Stimulated activated naive CD4-positive, alpha-beta T cell treated with Interleukin-2 at 50 U/mL for 16 hours (primary cell): ENCODE measurements at places on chromosomes 7 and 10.

DNA sequence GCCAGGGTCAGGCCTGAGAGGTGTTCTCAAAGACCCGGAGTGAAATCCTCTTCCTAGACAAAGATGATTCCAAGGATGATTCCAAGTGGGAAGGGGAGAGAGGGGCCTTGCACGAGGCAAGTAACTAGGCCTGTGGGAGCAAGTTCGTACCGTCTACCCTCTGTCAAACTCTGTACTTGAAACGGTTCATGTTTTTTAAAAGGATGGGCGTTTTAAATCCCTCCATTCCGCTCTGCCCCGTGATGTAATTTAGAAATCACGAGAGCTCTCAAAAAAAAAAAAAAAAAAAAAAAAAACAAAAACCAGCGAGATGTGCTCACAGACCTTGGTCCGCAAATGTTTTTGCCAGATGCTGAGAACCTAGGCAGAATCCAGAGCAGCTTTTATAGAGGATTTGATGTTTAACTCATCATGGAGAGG, 114.7 kb upstream of the CARD11 start:
- DNase-seq, result no peak

DNA sequence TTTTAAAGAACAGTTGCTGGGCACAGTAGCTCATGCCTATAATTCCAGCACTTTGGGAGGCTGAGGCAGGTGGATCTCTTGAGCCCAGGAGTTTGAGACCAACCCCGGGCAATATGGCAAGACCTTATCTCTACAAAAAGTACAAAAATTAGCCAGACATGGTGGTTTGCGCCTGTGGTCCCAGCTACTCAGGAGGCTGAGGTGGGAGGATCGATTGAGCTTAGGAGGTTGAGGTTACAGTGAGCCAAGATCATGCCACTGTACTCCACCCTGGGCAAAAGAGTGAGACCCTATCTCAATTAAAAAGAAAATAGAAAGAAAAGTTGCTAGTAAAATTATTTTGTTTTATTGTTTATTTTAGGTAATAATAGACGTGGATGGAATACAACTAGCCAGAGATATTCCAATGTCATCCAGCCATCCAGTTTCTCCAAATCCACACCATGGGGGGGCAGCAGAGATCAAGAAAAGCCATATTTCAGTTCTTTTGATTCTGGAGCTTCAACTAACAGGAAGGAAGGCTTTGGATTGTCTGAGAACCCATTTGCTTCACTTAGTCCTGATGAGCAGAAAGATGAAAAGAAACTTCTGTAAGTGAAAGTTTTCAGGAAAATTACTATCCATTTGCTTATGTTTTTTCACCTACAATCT, 3.0 kb downstream of the NUP42 start:
- no peak for DNase-seq

- DNase-seq, result no peak
These were observed 116.1 kb downstream of the POM121L12 start for GRCh38 chr7:53151496-53151895.

GRCh38 chr10:17454161-17455014, at the start of gene ST8SIA6:
Gene ST8SIA6, minus strand, starts transcription at chr10:17454595. Its CDS starts 340 bp downstream, at chr10:17454255.
- peak; percentile 27 for DNase-seq
